ENCODE measurements at places on chromosomes 11 and 22.

DNA sequence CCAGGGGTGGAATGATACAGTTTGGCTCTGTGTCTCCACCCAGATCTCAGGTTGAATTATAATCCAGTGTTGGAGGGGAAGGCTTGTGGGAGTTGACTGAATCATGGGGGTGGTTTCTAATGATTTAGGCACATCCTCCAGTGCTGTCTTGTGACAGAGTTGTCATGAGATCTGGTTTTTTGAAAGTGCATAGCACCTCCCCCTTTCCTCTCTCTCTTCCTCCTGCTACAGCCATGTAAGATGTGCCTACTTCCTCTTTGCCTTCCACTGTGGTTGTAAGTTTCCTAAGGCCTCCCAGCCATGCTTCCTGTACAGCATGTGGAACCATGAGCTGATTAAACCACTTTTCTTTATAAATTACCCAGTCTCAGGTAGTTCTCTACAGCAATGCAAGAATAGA is 45.1 kb downstream of the THAP12 start:
- no peak for DNase-seq

GRCh38 chr22:44325718-44326490 is 13.2 kb upstream of the SHISAL1 start:
- peak; percentile 70 for DNase-seq

DNA sequence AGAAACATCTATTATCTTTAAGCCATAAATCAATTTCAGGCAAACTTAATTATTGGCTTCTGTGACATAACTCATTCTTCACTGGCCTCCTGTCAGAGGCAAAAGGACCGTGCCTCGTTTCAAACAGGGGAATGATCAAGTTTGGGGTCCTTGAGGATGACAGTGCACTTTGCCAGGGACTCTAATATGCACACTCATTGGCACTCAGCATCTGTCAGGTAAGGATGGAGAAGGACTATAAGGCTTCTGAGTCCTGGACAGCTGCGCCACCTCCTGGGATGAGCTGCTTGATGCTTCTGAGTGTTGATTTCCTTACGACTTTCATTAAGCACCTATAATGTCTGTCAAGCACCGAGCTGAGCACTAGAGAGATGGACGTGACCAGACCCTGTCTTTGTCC is 20.2 kb downstream of the BPIFC start:
- DNase-seq: no peak

GRCh38 chr22:42930810-42931420 is 73.8 kb upstream of the ARFGAP3 start:
- DNase-seq: peak; percentile 17

GRCh38 chr11:128629516-128630106 is 42.3 kb upstream of the ETS1 start:
- DNase-seq: no peak

GRCh38 chr22:45460288-45461109 is 42.2 kb upstream of the FBLN1 start:
- DNase-seq: no peak

GRCh38 chr22:49044091-49044490 is 783.6 kb downstream of the BRD1 start:
- DNase-seq: no peak

GRCh38 chr11:130409594-130410388 is 18.6 kb downstream of the ADAMTS8 start:
- no peak for DNase-seq

DNA sequence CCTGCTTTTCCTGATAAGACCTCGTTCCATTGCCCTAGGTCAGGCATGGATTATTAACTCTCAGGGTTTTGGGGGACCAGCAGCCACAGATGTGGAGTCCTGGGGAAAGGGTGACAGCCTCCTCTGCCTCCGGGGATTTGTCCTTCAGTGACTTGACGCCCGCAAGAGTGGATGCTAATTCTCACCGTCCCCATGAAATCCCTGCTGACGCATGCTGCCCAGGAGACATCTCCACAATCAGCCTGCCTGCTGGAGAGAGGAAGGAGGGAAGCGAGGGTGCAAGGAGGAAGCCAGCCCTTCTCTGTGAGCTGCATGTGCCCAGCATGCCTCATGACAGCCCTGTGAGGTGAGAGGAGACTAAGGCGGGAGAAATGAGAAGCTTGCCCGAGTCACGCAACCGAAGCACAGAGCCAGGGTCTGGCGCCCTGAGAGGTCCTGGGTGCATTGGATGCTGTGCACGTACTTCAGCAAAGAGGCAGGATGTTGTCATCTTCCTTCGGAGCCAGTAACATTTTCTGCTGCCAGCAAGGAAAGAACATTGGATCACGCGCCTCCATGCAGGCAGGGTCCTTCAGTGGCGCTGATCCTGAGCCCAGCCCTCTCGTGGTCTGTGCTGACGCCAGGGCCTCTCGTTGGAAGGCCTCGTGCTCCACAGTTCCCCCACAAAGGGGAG is 27.3 kb upstream of the KRTAP5-6 start:
- no peak for DNase-seq

- peak; percentile 61 for DNase-seq
Observed at GRCh38 chr11:73314117-73314961, 6.3 kb downstream of the ARHGEF17 start.

DNA sequence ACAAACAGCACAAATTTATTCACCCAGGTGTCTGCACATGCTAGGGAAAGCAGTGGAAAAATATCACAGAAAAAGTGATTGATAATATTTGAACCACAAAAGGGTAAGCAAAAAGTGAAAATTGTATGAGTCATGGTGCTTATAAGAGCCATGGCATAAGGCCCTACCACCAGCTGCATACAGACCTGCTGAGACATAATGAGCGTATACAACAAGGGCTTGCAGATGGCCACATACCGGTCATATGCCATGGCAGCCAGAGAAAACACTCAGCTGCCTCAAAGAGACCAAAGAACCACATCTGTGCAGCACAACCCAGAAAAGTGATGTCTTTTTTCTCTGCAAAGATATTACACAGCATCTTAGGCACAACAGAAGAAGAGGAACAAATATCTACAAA is 71.4 kb upstream of the OR9G4 start:
- DNase-seq: no peak

DNA sequence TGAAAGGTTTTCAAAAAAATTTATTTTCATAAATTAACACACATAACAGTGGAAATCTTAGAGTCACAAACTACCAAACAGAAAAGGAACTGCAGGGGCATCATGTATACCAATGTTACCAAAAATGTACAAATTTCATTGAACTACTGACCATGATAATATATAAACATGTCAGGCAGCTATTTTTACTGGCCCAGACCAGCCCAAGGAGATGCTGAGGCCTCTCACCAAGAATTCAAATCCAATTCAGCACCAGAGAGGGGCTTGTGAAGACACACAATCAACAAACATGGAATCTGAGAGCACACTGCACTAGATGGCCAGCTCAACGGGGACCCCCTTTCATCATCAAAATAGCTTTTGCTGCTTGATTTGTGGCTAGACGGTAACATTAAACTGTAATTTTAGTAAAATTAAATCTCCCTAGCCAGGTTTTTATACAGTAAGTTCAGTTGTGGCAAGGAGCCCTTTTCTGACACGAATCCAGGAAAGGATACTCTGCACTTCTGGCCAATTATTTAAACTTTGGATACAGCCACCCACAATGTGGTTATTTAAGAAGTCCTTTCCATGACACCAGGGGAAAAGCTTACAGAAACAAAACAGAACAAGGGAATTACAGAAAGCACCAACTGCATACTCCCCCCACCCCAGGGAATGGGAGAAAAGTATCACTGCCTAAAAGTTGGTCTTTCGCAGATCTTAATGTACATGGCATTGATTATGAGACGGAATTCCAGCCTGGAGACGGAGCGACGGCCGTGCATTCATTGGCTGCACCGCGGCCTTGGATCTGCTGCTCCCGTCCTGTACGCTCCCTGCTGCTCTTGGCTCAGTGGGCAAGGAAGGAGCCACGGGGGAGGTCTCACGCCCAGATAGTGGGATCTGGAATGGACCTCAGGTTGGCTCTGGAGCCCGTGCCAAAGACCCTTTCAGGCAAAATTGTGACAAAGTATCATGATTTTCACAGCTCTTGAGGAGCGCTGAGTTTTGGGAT is 19.6 kb upstream of the PISD start:
- DNase-seq: peak; percentile 25

- DNase-seq: no peak
Observed at GRCh38 chr11:10566257-10566957, 2.1 kb downstream of the LYVE1 start.

- no peak for DNase-seq
Observed at GRCh38 chr11:109088086-109088485, 333.9 kb upstream of the C11orf87 start.

DNA sequence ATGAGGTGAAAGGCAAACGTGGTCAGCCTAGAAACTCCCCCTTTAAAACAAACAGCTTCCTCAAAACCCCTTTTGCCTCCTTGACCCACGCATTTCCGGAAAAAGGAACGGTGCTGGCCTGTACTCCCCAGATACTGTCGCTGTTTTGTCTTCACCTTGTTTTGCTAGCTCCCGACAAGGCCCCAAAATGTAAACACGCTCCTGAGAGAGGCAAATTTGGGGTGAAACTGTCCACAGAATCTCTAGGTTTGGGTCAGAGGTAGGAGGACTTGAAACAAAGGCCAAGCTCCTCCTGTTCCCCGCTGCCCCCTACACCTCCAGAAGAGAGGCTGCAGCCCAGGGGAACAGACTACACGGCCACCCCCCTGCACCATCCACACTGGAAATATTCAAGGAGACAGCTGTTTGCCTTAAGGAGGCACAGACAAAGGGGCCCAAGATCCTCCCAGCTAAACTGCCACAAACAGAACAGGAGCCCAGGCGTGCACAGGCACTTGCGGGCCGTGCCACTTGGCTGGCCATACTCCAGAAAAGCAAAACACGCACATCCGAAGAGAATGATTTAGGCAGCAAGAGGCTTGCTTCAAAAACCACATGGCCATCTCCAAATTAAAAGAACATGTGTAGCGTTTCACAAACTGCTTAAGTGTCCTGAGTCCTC is 160.5 kb upstream of the GRK3 start:
- DNase-seq: peak; percentile 43

DNA sequence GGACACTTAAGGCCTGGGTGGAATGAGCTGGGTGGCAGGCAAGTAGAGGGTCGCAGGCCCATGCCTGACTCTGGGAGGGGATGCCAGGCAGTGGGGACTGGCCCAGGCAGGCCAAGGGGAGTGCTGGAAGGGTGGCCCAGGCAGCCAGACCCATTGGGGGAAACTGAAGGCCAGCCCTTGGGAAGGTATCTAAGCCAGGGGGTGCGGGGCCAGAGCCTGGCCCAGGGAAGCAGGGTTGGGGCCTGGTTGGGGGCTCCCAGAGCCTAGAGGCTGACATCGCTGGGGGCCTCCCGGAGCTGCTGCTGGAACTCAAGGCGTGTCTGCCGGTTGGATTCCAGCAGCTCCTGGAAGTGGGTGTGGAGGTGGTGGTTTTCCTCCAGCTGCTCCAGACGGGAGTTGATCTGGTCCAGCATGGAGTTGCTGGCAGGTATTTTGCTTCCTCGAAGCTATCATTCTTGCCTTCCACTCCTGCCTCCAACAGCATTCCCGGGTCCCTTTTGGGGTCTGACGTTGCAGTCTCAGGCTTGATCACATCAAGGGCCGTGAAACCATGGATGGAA is 35.3 kb upstream of the XBP1 start:
- no peak for DNase-seq

- DNase-seq: no peak
Observed at GRCh38 chr22:36360011-36360410, 27.8 kb downstream of the MYH9 start.

DNA sequence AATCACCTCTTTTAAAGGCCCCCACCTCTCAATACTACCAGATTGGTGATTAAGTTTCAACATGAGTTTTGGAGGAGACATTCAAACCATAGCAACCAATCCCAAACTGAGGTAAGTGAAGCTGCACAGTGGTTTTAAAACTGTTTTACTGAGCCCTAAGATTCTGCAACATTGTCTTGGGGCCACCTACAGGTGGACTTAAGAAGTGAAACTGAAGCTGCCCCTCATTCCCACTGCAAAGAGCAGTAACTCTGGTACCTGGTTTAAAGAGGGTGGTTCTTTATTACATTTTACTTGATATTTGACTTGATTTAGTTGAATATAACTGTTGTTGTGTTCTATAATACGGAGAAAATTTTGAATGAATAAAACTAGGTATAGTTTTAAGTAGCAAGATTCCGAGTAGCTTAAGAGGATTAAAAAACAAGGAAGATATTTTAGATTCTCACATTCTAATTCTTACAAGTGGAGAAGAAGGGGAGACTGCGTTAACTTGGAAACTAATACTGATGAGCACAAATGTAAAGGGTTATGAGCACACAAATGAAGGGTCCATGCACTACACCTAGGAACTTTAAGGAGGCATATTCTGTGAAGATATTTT is 26.7 kb downstream of the SYT9 start:
- peak; percentile 46 for DNase-seq

DNA sequence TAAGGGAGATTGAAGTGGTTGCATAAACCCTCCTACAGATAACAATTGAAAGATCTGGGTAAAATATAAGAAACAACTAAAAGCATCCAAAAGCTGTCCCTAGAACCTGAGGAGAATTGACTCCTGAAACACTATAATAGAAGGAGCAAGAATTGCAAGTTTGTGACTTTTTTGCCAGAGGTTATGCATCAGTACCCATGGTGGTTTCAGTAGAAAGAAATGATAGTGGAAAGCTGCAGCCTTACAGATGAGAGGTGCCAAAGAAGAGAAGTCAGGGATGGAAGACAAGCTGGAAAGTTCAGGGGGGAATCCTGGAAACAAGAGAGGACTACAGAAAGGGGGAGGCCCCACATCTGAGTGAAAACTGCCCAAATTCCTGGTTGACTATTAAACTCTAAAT is 80.7 kb downstream of the PACS1 start:
- no peak for DNase-seq

- no peak for DNase-seq
Observed at GRCh38 chr11:64259533-64260067, 8.3 kb downstream of the PLCB3 start.

DNA sequence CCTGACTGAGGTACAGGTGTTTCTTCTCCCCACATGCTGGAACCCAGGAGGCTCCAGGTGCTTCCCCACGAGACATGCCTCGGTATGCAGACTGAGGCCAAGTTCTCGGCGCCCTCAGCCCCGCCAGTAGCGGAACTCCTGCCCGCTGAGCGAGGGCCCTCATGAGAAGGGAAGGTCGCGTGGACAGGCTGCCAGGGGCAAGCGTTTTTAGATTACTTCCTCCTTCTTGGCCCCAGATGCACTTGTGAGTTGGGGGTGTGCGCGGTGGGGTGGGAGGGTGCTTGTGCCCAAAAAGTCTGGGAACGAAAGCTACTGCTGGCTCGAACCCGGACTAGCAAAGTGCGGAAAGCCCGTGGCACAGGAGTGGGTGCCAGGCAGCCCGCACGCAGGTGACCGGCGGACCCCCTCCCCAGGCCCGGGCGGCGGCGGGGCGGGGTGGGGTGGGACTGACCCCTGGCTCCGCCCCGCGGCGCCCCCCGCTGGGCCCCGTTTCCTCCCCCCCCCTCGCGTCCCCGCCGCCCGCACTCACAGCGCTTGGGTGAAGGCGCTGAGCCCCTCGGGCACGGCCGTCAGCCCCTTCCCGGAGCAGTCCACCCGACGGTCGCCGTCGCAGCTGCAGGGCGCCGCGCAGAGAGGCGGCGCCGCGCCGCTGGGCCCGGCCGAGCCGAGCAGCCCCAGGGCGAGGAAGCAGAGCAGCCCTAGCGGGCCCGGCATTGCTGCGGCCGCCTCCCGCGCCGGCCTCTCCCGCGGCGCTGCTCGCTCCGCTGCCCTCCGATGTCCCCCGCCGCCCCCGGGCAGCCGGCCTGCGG is 797 bp downstream of the LGR4 start:
- DNase-seq: peak; percentile 67

- DNase-seq: no peak
Observed at GRCh38 chr22:29768052-29768693, 1.0 kb downstream of the UQCR10 start.
